ENCODE measurements at places on chromosomes 13 and 19.

- no peak for DNase-seq
These were observed 263.7 kb downstream of the TEX29 start for GRCh38 chr13:111584101-111584672.

- DNase-seq, result no peak
These were observed 23.1 kb downstream of the SIGLEC5 start for GRCh38 chr19:51607077-51607476.

DNA sequence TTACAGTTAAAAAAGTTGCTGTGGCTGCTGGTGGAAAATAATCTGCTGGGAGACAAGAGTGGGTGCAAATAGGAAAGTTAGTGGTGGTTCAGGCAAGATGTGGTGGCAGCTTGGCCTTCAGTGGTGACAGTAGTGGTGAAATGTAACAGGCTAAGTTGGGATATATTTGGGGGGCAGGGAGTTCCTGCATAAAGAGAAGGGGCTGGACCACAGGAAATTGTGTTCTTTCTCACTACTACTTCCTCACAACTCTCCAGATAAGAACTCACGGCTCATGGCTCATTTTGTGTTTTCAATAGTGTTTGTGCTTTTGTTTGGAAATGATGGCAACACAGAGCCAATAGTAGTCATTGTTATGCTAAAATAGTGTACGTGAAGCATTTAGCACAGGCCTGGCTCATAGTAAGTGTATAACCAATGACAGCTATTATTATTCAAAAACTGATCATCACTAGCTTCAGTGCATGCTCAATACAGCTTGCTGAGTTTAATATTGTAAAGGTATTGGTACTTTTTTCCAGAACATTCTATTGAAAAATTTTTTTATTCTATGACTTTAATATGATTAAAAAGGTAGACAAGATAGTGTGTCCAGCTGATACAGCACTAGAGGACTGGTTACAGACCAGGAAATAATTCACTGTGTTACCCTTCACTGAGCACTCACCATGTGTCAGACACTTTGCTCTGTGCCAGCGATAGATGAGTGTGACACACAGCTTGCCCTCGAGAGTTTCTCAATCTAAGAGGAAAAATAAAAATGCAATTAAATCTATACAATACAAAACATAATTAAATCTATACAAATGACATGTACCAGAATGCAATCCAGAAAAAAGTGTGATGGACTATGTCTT is 209.8 kb downstream of the POU4F1 start:
- no peak for DNase-seq

GRCh38 chr19:18733196-18733647 is 49.7 kb downstream of the CRTC1 start:
- DNase-seq, result no peak
